ENCODE measurements at places on chromosomes 4 and X. TPM values are rescaled to one million over a fixed set of nuclear protein-coding genes. Genes with fewer than 3 reads are reported as not detected.

Gene RRH
- not detected for total RNA-seq

Gene PDCL2
- not detected for total RNA-seq

Gene ALPK1
- not detected for total RNA-seq

Gene SCRG1
- not detected for total RNA-seq

Gene MSX1
- 1.3 TPM for total RNA-seq

Gene PRSS12
- 4.2 TPM for total RNA-seq

Gene SMIM43
- total RNA-seq, result not detected

Gene COX7B2
- total RNA-seq, result not detected

Gene MBNL3
- 33.4 TPM for total RNA-seq

Gene PAGE4
- not detected for total RNA-seq

Gene FRG2
- total RNA-seq, result not detected

Gene BMPR1B
- 2.8 TPM for total RNA-seq

Gene DAPP1
- total RNA-seq, result not detected

Gene NDNF
- 3.6 TPM for total RNA-seq

Gene HPGD
- 1.2 TPM for total RNA-seq

Gene CLGN
- 7.2 TPM for total RNA-seq

Gene ZRSR2
- total RNA-seq, result 10.4 TPM

Gene HDX
- 2.8 TPM for total RNA-seq

Gene CLDN2
- not detected for total RNA-seq

Gene SLC9A7
- 25.3 TPM for total RNA-seq

Gene TCEAL7
- 19.7 TPM for total RNA-seq

Gene ARSJ
- 0.35 TPM for total RNA-seq

Gene MAGEA6
- total RNA-seq, result not detected

Data from endodermal cell (in vitro differentiated cells).